ENCODE measurements at places on chromosomes 6 and 20. TPM values are rescaled to one million over a fixed set of nuclear protein-coding genes. Genes with fewer than 3 reads are reported as not detected.

Gene GSTA2
- total RNA-seq = not detected

Gene DEFB132
- not detected for total RNA-seq

Gene TUBB2B
- total RNA-seq = 3.0 TPM

Gene SLC22A3
- total RNA-seq = 8.0 TPM

Gene SMLR1
- total RNA-seq = not detected

Gene CRIP3
- 0.28 TPM for total RNA-seq

Gene MYH7B
- not detected for total RNA-seq

Gene DACT2
- total RNA-seq = 0.44 TPM

Gene OR2J3
- not detected for total RNA-seq

Gene CST7
- 0.32 TPM for total RNA-seq

Gene PPP1R16B
- 2.3 TPM for total RNA-seq

Gene OGFRL1
- 19.0 TPM for total RNA-seq

Gene SLC16A10
- 0.24 TPM for total RNA-seq

Gene OTOR
- total RNA-seq = not detected

Gene SLC26A8
- total RNA-seq = 0.04 TPM

Gene AKAP12
- total RNA-seq = 1.8 TPM

Gene CALHM5
- total RNA-seq = 0.12 TPM

Gene PERP
- total RNA-seq = 675 TPM

Gene SLC22A2
- total RNA-seq = not detected

Gene ZC3H12D
- total RNA-seq = 0.36 TPM

Gene C6orf52
- total RNA-seq = 0.84 TPM

Gene NKX2-2
- total RNA-seq = not detected

Measured in esophagus mucosa (tissue), 1 donor.